Left ventricle myocardium inferior (tissue), 1 donor: ENCODE measurements at places on chromosomes 3 and 15. TPM values are rescaled to one million over a fixed set of nuclear protein-coding genes. Genes with fewer than 3 reads are reported as not detected.

DNA sequence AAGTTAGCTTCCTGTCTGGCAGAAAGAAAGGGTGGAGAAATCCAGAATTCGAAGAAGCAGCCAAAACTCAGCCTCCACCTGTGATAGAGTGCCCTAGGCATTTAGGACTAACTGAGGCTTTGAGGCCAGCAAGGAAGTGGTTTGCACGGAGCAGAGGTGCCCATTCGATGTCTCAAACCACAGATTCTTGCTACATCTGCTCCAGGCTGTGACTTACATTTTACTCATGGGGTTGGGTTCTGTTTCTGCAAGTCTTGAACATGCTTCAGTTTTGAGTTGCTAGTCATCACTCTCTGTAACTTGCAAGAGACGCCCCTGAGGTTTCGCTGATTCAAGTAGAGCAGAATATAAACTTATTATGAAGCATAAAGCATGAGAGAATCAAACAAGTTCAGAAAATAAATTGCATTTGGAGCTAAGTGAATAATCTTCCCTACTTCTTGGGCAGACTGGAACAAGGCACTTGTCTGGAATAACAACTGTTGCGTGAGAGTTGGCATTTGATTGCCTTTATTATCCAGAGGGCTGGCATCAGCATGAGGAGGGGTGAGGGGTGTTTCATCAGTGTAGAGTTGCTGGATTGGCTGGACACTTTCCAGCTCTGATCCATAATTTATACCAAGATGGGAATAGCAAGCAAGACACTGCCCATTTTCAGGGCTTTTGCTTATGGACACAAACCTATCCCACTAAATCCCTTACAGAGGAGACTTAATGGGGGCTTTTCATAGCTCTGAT, 256.5 kb downstream of the AGBL1 start:
- no peaks in the 10 kb centered on the region for H3K4me1 ChIP-seq
- H3K4me3 ChIP-seq = no peak overlapping the region
- H3K27ac ChIP-seq = no peak overlapping the region
- no peaks in the 10 kb centered on the region for H3K36me3 ChIP-seq

- no peak overlapping the region for H3K4me3 ChIP-seq
- no peaks in the 10 kb centered on the region for H3K4me1 ChIP-seq
- no peaks in the 10 kb centered on the region for H3K36me3 ChIP-seq
- DNase-seq = no peak
- no peak overlapping the region for H3K27ac ChIP-seq
Observed at GRCh38 chr3:153096731-153097131, 65.3 kb upstream of the RAP2B start.

DNA sequence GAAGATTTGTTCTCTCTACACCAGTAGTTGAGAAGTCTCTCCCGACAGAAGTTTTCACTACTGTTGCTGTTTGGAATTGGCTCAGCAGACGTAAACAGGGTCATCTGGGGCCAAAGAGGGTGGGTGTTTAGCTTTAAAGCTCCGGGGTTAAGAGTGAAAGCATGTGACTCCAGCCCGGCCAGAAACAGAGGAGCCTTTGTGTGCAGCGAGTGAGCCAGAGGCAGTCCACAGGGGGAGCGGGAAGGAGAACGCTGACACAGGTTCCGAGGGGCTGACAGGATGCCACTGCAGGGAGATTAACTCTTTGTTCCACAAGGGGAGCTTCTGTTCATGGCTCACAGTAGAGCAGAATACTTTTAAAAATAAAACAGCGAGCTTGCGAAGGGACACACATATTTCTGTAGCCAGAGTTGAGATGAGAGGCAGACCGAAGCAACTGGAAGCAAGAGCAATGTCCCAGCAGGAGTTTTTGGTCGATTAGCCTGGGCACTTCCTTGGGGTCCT, 26.9 kb downstream of the BMF start:
- peaks cover 33% of the 10 kb centered on the region for H3K4me1 ChIP-seq
- no peaks in the 10 kb centered on the region for H3K27me3 ChIP-seq
- peak overlapping the region; percentile 54 for H3K4me3 ChIP-seq
- H3K27ac ChIP-seq = peak overlapping the region; percentile 75
- H3K36me3 ChIP-seq = no peaks in the 10 kb centered on the region
- DNase-seq = peak; percentile 78

GRCh38 chr3:177358091-177358976, 161.1 kb upstream of the TBL1XR1 start:
- no peaks in the 10 kb centered on the region for H3K27me3 ChIP-seq
- H3K4me1 ChIP-seq = peaks cover 73% of the 10 kb centered on the region

DNA sequence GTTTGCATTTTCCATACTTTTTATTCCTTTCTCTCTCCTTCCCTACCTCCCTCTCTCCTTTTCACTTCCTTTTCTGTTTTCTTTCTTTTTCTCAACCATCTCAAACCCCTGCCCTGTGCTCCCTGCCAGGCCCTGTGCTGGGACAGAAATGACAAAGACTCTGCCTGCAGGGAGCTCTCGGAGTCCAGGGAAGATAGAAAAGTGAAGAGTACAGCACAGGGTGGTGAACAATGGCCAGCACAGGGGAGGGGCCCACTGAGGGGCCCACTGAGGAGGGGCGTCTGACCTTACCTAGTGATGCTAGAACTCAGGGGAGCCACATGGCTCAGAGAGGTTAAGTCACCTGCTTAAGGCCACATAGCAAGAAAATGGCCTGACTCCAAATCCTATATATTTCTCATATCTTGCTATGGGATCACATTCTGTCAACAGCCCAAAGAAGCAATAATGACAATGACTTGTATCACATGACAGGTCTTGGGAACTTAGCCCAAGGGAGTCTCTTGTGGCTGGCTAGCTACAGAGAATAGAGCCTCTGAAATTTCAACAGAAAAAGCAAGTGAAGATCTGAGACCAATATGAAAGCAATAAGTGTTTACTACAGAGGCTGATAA, 44.3 kb upstream of the ATP2B2 start:
- H3K4me3 ChIP-seq = no peak overlapping the region
- peaks cover 27% of the 10 kb centered on the region for H3K27me3 ChIP-seq
- H3K36me3 ChIP-seq = no peaks in the 10 kb centered on the region
- peaks cover 19% of the 10 kb centered on the region for H3K4me1 ChIP-seq

DNA sequence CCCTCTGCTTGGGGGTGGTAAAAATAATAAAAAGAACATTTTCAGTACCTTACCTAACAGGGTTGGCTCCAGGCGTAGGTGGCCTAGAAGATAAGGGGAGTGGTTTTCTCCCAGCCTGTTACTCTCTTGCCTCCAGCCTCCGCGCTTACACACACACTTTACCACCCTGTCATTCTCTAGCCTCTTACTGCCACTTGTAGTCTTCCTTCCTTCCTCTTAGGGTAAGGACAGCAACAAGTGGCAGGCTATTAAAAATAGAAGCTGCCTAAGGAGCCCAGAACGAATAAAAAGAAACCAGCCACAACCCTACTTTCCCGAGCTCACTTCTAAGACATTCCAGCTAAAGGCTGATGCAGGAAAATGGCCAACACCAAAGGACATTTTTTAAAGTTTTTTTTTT, 9.6 kb upstream of the LIPH start:
- no peak overlapping the region for H3K4me3 ChIP-seq
- peaks cover 22% of the 10 kb centered on the region for H3K27me3 ChIP-seq
- H3K36me3 ChIP-seq = no peaks in the 10 kb centered on the region
- H3K27ac ChIP-seq = no peak overlapping the region
- no peak for DNase-seq

DNA sequence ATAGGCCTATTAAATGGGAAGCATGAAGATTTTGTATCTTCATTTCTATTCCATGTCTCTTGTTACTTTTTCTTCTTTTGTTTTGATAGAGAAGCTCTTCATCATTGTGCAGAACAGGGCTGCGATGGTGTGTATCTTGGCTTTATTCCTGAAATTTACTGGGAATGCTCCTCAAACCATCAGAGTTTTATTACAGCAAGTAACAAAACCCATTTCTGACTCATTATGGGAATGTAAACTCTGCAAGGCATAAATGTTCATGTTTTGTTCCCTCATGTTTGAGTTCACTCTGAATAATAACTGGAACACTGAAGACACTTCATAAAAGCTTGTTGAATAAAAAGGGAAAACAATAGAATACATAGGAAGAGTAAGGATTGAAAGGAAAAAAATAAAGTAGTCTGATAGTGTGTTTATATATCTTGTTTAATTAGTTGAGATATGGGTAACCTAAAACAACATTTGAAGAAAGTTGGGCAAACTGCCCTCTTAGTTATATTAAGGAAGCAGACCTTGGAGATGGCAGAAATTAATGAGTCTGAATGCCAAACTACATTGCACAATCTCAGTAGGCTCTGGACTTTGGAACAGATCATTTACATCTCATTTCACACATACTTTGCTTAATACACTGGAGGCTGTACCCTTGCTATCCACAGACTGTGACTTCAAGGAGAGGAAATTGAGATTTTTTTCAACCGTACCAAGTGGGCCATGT, 521.5 kb downstream of the GRM7 start:
- H3K4me3 ChIP-seq = no peak overlapping the region
- no peaks in the 10 kb centered on the region for H3K27me3 ChIP-seq
- H3K27ac ChIP-seq = no peak overlapping the region
- no peaks in the 10 kb centered on the region for H3K4me1 ChIP-seq

IREB2 gene
- total RNA-seq = 23.6 TPM

- no peak overlapping the region for H3K27ac ChIP-seq
- no peaks in the 10 kb centered on the region for H3K36me3 ChIP-seq
- no peak for DNase-seq
- no peak overlapping the region for H3K4me3 ChIP-seq
- no peaks in the 10 kb centered on the region for H3K4me1 ChIP-seq
Observed at GRCh38 chr3:88509582-88509981, 359.8 kb downstream of the C3orf38 start.

CCPG1 gene
- total RNA-seq = 94.6 TPM

- H3K27ac ChIP-seq = no peak overlapping the region
- no peaks in the 10 kb centered on the region for H3K36me3 ChIP-seq
- no peak for DNase-seq
- H3K4me3 ChIP-seq = no peak overlapping the region
- H3K4me1 ChIP-seq = no peaks in the 10 kb centered on the region
Observed at GRCh38 chr3:160183345-160184076, 41.7 kb upstream of the C3orf80 start.

DNA sequence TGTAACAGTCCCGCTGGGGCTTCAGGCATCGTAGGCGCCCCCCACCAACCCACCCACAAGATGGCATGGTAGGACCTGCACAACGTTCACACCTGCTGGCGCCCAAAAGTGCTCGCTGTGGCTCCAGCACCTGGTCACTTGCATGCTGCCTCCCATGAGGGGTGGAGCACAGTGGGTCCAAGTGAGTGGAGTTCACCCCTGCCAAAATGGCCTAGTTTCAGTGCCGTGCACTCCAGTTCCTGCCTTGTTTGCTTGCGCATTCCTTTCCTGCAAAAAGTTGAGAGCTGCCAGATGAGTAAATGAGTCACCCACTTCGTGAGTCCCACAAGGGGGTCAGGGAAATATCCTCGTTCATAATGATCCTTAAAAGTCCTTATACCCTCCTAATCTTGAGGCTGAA, 788.7 kb upstream of the DPPA4 start:
- no peaks in the 10 kb centered on the region for H3K36me3 ChIP-seq
- H3K27me3 ChIP-seq = no peaks in the 10 kb centered on the region

PPARG gene
- total RNA-seq = 15.6 TPM

DNA sequence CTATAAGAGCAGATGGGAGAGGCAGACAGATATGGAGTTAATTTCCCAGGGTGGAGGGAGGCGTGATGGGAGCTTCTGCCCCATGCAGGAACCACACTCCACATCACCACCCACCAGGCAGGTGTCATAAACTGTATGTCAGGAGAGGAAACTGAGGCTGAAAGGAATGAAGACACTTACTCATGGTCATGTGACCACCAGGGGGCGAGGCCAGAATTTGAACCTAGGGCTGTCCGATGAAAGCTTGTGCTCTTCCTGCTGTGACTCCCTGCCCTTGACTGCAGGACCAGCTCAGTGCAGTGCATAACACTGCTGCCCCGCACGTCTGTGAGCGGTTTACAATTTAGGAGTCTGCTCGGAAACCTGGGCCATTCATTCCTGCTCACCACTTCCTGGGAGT, 28.8 kb downstream of the NUP210 start:
- DNase-seq = no peak
- H3K4me3 ChIP-seq = no peak overlapping the region
- H3K27ac ChIP-seq = no peak overlapping the region
- H3K36me3 ChIP-seq = no peaks in the 10 kb centered on the region
- no peaks in the 10 kb centered on the region for H3K27me3 ChIP-seq

DNA sequence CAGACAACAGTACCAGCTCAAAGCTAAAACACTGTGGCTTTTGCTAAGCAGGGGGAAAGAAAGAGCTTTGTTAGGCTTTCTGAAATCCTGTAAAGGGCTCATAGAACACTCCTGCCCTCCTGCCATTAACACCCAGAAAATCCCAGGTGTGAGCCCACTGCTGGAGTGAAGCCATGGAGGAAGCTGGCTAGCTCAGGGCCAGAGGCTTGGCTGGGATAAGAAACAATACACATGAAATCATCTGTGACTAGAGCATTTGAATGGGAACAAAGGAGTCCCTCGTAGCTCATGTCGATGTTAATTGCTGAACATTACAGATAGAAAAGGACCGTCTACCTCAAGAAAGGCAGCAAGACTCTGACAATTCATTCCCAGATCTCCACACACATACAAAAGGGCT, 23.5 kb downstream of the RUVBL1 start:
- peaks cover 68% of the 10 kb centered on the region for H3K36me3 ChIP-seq
- H3K4me1 ChIP-seq = peaks cover 24% of the 10 kb centered on the region
- no peaks in the 10 kb centered on the region for H3K27me3 ChIP-seq
- H3K4me3 ChIP-seq = no peak overlapping the region
- H3K27ac ChIP-seq = peak overlapping the region; percentile 70
- DNase-seq = no peak

SV2B gene
- 2.8 TPM for total RNA-seq

AHSG gene
- total RNA-seq = not detected

DNA sequence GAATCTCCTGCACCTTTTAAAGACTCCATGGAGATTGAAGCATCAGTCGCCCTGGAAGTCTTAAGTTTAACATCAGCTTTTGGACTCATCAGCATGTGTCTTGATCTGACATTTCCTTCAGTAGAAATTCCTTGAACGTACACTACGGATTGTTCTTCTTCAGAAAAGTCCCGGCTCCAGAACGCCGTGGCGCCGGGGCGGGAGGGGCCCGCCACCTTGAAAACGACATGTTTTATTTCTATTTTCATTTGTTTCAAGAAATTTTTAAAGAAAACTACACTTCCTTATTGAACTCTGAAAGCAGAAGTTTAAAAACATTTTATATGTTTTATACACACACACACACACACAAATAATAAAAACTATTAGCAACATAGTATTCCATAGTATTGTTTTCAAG, 32.6 kb upstream of the RAP2B start:
- no peaks in the 10 kb centered on the region for H3K36me3 ChIP-seq
- H3K4me3 ChIP-seq = no peak overlapping the region
- DNase-seq = no peak
- H3K4me1 ChIP-seq = no peaks in the 10 kb centered on the region
- no peaks in the 10 kb centered on the region for H3K27me3 ChIP-seq
- H3K27ac ChIP-seq = no peak overlapping the region

TRH gene
- total RNA-seq = not detected

ARIH1 gene
- total RNA-seq = 179 TPM

DNA sequence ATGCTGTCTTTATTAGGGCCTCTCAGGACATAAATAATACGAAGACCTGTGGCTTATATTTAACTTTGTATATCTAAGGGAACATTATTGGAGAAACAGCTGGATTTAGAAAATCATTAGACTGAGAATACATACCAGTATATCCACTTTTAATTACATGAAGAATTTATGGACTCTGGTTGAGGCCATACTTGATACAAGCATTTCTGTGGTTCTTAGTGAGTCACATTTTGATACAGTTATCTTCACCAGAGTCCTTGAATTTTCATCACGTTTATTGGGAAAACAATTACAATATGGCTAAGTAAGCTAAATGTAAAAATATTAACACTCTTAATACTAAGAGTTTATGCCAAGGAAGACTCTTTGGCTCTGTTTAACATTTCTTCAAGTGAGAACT, 9.9 kb downstream of the KIF23 start:
- DNase-seq = no peak
- H3K4me1 ChIP-seq = no peaks in the 10 kb centered on the region
- H3K27ac ChIP-seq = no peak overlapping the region
- no peaks in the 10 kb centered on the region for H3K36me3 ChIP-seq
- H3K27me3 ChIP-seq = no peaks in the 10 kb centered on the region
- H3K4me3 ChIP-seq = no peak overlapping the region

KLHL6 gene
- total RNA-seq = 0.69 TPM
